ENCODE measurements at places on chromosomes 12 and 14.

- DNase-seq: no peak
These were observed 19.6 kb upstream of the GALNT8 start for GRCh38 chr12:4700621-4701026.

GRCh38 chr12:67662910-67663538 lies 14.5 kb downstream of the DYRK2 start:
- DNase-seq: no peak

- DNase-seq: no peak
These were observed 61.0 kb downstream of the LRRC74A start for GRCh38 chr14:76887191-76887590.

GRCh38 chr12:110107369-110108281 lies 16.5 kb upstream of the IFT81 start:
- DNase-seq: no peak

GRCh38 chr14:63760014-63760413 lies 32.1 kb upstream of the SGPP1 start:
- peak; percentile 73 for DNase-seq

DNA sequence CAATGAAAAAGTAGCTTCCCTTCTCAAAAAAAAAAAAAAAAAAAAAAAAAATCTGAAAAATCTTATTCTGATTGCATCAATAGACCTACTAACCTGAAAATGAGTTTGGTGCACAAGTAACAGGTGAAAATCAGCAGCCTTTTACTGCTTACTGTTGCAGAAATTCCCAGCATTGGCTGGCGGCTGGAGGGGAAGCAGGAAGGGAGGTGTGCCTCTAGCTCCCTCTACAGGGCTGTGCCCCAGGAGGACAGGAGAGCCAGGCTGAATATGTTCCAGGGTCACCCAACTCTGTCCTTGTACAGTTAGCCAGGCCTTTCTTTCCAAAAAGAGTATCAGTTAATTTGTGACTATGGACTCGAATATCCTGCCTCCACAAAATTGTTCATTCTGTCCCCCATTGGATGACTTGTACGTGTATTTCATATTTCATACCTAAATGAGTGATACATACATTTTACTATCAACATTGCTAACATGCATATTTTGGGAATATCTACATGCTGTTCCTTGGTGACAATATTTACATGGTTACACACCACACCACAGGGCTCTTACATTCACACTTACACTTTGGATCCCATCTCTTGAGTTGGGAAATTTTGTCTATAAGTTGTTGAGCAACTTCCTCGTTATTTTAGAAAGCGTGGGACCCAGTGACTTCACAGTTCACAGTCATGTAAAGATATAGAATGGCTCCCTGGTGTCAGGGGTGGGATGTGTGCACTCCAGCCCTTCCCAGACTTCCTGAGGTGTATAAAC lies 124.8 kb downstream of the SAMD4A start:
- peak; percentile 70 for DNase-seq

DNA sequence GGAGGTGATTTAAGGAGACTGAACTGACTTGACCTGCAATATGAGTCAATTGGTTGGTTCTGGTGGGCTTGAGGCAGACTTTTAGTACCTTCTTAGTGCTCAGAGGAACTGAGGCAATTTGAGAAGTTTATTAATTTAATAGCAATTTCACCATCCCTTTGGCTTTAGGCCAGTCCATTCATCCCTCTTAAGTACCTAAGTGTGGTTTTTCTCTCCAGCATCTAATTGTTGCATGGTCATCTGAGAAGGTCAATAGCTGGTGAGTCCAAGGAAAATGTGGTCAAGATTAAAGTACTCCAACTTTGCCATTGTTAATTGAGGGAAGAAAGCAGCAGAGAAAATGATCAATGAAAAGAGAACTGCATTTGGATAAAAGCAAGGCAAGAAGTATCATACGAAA lies 115.4 kb upstream of the DYRK2 start:
- no peak for DNase-seq

DNA sequence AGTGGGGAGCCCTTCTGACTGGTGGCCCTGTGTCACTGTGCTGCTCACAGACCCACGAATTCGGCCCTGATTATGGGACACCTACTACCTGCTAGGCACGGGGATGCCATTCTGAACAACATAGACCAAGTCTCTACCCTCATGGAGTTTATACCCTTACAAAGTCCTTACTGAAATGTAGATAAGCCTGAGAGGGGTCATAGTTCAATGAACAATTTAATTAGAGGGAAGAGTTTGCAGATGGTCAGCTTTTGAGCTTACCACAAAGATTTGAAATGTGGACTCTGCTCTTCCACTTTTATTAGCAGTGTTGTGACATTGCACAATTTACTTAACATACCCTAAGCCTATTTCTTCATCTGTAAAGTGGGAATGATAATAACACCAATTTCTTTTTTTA lies 161.1 kb downstream of the MYRFL start:
- no peak for DNase-seq

DNA sequence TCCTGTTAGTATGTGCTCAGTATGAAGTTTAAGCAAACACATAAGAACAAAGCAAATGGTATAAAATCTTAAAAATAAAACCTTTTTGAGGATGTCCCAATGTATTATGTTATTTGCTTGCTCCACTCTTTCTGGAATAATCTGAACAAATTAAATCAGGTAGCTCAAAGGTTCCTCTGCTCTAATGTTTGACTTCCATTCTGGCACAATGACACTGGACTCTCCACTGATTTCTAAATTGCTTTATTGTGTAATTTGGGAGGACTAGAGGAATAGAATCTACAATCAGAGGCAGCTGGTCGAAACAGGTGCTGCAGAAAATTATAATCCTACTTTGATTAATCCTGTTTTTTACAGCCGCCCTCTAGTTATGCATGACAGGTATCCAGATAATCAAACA lies 523.7 kb upstream of the FOXG1 start:
- no peak for DNase-seq

DNA sequence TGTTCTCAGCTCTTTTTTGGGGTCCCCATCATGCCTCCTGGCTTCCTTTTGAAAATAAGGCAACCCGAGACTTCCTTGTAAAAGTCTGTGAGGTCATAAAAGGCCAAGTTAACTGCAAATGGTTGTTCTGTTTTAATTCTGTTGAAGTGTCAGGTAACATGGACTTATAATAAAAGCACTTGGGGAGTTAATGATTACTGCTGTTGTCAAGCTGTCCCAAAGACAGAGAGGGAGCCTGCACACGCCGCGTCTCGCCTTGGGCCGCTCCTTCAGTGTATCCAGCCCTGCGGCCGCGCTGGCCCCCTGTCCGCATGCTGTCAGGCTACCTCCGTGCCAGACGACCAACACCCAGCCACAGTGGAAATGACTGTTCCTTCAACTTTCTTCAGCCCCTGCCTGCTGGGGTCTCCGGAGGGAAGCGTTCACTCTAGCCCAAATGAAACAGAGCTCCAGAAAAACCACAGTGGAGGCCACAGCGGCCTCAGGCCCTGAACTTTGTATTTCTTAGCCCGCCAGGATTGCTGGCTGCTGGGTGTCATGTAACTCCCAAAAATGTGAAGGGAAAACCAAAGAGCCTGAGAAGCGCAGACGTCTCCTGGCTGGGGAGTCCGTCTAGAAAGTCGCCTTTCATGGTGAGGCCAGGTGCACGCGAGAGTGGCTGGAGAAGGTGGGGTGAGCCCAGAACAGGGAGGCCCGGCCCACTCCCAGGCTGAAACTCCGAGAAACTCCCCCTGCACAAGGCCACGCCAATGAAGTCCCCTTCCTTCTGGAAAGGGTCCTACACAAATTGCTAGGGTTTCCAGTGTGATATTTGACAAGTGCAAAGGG lies 189.1 kb downstream of the ZFP36L1 start:
- no peak for DNase-seq

DNA sequence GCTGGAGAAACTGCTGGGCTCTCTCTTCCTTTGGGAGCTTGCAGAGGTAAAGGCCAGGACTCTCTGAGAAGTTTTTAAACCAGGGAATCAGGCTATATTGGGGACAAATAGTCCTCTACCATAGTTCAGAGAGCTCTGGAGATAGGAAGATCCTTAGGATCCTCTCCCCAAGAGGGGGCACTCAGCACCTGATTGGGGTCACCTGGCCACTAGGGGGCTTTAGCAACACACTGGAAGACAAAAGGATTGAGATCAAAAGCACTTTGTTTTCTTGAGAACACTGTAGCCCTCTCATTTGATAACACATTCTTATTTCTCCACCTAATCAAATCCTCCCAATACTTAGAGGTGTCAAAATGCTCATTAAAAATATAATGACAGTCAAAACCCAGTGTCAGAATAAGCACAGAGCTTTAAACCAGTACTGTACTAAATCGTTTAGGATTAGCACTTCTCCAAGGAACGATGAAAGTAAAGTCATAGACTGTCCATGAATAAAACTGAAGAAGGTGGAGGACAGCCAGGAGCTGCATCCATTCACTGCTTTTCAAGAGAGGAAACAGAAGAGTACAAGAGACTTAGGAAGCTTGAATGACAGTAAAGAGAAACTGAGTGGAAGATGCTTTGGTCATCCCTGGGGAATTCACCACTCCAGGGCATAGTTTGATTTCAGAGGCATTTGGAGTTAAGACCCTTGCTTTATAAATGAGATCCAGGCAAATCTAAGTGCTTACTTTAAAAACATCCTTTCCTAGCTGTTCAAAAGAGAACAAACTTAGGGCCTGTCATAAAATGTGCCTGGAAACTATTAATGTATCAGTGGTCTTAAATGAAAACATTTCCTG lies 26.5 kb downstream of the BMP4 start:
- DNase-seq: peak; percentile 55

DNA sequence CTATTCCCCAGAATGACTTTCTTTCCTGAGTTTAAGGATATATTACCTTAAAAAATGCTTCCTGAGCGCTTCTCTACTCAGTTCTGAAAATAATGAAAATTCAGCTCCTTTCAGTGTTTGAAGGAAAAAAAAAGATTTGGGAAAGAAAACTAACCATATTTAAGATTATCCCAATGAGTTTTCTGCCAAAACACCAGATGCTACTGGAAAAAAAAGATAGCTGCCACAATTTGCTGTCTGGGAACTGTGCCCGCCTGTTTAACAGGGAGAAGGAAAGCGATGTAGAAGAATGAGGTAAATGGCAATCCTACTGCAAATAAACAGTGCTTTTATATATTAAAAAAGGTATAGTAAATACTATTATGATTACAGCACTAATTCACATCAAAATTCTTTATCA lies 367.6 kb upstream of the PRICKLE1 start:
- no peak for DNase-seq

DNA sequence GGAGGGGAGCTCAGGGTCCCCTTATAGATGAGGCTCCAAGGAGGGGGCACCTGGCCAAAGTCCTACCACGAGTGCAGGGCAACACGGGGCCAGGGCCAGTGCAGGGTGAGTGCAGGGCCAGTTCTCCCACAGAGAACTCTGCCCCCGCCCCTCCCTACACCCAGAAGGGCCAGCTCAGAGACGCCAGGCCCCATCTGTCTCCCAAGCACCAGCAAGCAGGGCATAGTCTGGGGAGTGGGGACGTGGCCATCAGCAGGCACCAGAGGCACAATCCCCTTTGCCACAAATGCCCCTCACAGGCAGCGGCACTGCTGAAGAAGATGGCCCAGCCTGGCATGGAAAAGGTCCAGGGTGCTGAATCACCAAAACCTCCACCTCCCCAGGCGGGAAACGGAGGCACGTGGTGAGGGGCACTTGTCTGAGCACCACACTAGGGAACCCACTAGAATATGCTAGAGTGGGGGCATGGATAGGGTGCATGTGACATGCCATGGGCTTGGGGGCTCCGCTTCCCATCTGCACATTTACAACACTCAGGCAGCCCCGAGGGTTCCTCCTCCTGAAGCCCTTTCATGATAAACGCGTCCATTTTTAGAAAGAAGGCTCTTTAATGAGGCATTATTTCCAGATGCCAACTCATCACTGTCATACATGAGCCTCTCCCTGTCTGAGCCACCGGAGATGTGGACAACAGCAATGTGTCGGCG lies 17.8 kb downstream of the CCDC85C start:
- no peak for DNase-seq

- DNase-seq: no peak
These were observed 24.2 kb upstream of the RHOJ start for GRCh38 chr14:63180011-63180410.
